Right renal pelvis (tissue), 4 donors: ENCODE measurements at places on chromosomes 3 and 15. TPM values are rescaled to one million over a fixed set of nuclear protein-coding genes. Genes with fewer than 3 reads are reported as not detected.

GRCh38 chr15:58243070-58243469 lies 104.9 kb downstream of the AQP9 start:
- DNase-seq, result no peak

DNA sequence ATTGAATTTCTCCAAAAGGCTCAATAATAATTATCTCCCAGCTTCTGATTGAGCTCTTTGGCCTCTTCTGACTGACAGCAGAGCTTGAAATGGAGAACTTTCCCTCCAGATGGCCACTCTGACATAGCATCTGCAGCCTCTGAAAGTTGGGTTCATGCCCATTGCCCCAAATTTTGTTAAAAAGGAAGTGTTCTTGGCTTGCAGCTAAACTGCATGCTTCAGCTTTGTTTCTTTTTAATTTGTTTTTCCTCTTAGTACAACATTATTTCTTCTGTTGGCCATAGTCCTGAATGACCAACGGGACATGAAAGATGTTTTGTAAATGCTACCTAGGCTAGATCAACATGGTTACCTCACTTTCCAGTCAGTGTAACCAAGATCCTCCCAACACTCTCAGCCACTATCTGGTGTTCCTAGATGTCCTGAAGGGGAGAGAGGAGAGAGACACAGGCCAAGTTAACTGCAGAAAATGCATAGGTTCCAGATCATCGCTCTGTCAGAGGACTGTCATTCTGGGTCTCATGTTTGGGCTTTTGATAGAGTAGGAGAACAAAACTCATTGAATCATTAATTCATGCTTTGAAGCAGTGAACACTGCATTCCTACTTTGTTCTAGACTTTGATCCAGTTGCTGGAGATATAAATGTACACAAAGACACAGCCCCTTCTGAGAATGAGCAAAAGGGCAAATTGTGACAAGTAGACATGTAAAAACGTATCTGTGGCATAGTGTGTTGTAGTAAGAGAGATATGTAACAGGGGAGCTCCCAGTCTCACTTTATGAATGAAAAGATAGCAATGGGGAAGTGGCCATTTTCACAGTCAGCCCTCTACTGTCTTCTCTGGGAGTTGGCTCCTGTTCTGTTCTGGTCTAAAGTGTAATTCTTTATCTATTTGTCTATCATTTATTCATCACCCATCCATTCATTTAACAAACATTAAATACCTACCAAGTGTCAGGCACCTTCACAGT lies 156.2 kb downstream of the ZNF621 start:
- no peak for DNase-seq

DNA sequence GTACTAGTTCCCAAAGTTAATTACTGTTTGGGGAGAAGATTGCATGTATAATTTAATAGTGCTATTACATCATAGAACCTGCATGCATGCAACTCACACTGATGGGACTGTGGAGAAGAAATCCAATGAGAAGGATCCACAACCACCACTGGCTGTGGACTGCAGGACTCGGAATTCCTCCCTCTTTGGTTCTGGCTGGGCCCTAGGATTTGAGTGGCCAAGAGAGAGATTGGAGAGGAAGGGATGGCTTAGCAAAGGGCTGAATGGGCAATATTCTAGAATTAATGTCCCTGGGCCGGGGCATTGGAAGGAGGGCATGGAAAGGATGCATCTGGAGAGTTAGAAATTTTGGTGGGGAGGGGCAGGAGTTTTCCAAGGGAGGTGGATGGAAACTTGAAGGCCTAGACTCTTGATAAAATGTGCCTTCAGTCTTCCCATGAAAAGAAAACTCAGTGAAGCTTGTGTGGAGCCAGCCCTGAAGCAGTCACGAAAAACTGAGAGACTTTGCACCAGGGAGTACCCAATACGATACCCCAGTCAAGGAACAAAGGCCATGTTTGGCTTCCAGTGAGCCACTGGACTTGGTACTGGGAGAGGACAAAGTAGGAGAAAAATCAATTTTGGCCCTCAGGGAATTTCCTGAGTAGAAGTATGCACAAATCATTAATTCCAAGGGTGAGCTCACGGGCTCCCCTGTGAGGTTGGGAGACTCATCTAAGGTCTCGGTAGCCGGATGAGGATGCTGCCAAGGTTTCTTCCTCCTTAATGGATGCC lies 31.4 kb upstream of the TPM1 start:
- DNase-seq, result no peak

GRCh38 chr3:21754839-21755238 lies 3.8 kb upstream of the ZNF385D start:
- no peak for DNase-seq

- no peak for DNase-seq
Measured at GRCh38 chr3:56796202-56796601, 5.5 kb downstream of the ARHGEF3 start.

- no peak for DNase-seq
Measured at GRCh38 chr3:154310840-154311239, 13.4 kb downstream of the DHX36 start.

Gene GOLGA8J
- polyA plus RNA-seq, result 1.4 TPM

Gene ROBO1
- 80.6 TPM for polyA plus RNA-seq

Gene DNAH12
- polyA plus RNA-seq, result 0.90 TPM

Gene ACAN
- polyA plus RNA-seq, result 5.2 TPM
